IMR-90 (cell line): ENCODE measurements at places on chromosomes 2 and 18. TPM values are rescaled to one million over a fixed set of nuclear protein-coding genes. Genes with fewer than 3 reads are reported as not detected.

The COL3A1 gene
- total RNA-seq: 408 and 411 TPM in 2 replicates

GRCh38 chr2:141393214-141393545 lies 737.6 kb downstream of the LRP1B start:
- DNase-seq: peak; percentile 75

DNA sequence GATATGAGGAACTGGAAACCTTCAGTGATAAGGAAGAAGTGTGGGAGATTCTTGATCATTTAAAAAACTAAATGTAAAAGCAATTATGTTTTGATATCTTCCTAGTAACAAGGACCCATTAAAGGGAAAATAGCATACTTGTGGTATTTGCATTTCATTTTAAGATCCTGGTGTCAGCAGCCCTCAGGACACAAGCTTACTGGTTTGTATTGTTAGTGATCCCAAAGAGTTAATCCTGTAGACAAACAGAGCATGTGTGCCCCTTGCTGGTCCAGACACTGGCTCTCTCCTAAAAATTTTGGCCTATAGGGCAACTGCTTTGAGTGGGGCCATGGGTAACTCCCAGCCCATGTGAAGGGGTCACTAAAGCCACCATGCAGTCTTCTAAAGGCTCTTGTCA lies 101.1 kb upstream of the TFCP2L1 start:
- DNase-seq: no peak

DNA sequence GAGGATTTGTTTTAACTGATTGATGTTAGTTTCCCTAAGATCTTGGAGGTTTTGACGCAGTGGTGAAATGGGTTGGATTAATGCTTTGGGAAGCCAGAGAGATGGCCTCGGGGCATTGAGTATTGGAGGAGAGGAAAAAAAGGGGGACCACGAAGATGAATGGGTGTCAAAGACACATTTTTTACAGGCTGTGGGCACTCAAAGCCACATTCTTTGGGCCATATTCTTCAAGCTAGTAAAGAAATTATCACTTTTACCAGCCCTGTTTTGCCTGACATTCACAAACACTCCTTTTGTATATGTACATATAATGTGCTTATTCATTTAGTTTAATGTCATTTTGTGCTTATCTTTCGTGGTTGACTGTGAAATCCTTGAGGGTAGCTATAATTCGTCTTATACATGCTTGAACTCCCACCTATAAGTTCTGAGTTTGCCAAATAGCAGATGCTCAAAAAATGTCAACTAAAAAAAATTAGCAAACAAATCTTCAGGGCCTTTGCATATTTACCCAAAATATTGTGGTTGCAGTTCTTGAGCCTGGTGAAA lies 146.3 kb downstream of the ARL6IP6 start:
- DNase-seq: no peak

The CDK5R2 gene
- total RNA-seq: not detected in 2 replicates

The FHOD3 gene
- 16.0 and 16.7 TPM in 2 replicates for total RNA-seq

DNA sequence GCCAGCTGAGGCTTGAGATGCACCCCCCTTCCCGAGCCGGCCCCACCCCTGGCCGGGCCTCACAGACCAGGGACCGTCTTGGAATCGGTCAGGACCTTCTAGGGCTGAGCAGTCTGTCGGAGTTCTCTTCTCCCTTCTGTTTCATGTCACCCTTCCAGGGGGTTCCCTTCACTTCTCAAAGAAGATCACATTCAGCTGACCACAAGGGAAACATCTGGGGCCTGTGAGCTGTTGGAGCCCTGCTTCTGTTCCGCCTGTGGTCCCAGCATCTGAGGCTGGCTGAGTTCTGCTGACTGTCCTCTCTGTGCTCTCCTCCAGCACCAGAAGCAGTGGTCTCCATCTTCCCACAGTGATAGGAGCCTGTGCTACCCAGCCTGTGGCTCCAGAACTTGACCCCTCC lies 106.5 kb downstream of the SEPTIN10 start:
- DNase-seq: no peak

The CYTIP gene
- not detected in 2 replicates for total RNA-seq
